HS-27A (cell line): ENCODE measurements at places on chromosomes 5 and 9.
A peak's percentile ranks its signal among the peaks of the same experiment; 100 is the strongest.

GRCh38 chr5:81161012-81161601, 72.0 kb upstream of the CKMT2 start:
- no peak for DNase-seq

GRCh38 chr9:122005597-122005996, 87.5 kb downstream of the TTLL11 start:
- no peak for DNase-seq

GRCh38 chr9:22354699-22355384, 91.8 kb upstream of the DMRTA1 start:
- DNase-seq, result no peak

GRCh38 chr5:60386436-60387050, 313.4 kb downstream of the DEPDC1B start:
- DNase-seq, result no peak

DNA sequence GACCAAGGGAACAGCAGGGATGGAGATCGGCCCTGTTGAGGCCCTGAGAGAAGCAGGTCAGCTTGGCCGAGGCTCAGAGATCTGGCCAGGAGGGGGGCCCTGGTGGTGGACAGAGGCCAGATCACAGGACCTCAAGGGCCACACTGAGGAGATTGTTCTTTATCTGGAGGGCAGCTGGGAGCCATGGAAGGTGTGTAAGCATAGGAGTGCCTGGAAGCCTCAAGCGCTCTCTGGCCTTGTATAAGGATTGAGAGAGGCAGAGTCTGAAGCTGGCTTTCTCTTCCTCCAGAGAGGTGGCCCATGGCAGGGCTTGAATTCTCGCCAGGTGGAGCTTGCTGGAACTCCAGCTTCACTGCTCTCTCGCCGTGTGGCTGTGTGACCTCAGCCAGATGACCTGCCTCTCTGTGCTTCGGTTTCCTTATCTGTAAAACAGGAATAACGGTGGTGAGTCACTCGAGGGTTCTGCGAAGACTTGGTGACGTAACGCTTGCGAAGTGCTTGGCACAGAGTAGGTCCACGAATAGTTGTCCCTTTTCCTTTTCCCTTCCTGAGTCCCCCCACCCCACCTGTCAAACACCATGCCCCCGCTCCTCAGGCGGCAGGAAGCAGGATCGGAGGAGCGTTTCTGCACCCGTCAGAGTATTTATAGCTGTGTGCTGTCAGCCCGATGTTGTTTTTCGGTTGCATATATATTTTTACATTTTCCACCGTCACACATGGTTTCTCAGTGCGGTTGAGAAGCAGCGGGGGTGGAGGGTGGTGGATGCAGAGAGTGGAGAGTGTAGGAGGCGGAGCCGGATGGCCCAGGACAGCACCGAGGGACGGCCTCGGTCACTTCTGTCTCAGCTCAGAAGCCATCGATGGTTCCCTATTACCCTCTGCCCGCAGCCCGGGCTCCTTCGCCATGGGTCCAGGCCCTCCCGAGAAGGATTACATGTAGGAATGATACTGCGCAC, 17.0 kb upstream of the CRB2 start:
- DNase-seq, result no peak

DNA sequence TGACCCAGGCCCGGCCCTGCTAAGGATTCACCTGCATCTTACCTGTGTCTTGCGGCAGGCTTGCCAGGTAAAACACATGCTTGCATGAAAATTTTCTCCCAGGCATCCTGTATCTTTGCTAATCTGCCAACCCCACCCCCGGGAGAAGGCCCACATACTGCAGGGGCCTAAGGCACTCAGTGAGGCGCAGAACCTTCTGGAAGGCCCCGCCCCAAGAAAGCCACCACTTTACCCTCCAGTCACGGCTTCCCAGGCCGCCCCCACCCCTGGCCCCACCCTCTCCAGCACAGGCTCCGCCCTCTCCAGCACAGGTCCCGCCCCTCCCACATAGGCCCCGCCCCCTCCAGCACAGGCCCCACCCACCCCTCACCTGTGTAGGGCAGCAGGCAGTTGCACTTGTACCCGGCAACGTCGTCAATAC, 29.8 kb upstream of the SEC16A start:
- DNase-seq, result no peak

DNA sequence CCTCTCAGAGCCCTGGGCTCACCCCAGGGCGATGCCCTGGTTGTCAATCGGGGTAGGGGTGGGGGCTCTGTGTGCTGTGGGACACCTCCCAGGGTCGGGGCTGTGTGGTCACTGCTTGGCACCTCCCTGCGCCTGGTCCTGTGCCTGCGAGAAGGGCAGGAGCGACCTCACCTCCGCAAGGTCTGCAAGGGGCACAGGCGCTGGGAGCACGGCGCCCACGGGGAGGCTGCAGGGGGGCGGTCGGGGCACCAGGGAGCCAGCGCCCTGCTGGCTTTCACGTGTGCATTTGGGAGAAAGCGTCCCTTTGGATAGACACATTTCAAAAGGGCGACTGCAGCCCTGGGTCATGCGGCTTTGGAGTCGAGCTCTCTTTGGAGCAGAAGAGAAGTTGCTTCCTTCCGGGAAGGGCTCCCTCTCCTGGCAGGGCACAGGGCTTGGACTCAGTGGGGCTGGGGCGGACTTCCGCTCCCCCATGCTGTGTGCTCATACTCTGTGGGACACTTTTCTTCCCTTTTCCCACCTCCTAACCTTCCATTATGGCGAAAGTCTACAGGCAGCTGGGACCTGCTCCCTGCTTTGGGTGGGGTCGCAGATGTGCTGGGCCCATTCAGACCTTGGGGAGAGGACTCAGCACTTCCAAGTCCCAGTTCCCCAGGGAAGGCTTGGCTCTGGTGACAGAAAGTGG, 52.9 kb upstream of the SLC28A3 start:
- DNase-seq, result no peak

DNA sequence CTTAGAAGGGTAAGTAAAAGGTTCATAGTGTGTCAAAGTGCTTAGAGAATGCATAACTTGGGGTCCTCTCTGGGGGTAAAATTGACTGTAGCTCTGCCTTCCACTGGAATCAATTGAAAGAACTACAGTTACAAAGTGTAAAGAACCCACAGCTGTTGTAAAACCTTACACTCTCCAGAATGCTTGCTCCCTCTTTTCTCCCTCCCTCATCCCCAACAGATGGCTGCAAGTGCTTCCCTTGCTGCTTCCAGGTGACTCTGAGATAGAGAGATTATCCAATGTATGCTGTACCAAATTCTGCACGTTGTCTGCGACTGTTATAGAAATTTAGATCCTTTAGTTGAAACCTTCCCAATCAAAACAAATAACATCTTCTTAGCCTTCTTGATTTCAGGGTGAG, 126.0 kb downstream of the STK32A start:
- no peak for DNase-seq

DNA sequence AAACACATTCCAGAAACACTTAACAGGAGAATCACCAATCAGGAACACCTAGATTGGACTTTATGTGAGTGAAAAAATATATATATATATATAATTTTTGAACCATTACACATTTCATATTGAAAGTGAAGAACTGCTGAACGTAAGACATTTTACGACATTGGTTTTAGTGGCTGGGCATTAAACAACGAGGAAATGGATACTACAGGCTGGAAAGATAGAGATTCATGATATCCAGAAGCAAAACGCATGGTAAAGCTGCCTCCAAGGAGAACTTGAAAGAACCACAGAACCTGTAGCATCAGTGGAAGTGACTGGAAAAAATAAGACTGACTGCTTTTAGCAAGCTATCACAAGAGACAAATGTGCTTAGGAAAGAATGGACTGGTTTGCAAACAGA, 13.2 kb upstream of the NDUFS4 start:
- no peak for DNase-seq

DNA sequence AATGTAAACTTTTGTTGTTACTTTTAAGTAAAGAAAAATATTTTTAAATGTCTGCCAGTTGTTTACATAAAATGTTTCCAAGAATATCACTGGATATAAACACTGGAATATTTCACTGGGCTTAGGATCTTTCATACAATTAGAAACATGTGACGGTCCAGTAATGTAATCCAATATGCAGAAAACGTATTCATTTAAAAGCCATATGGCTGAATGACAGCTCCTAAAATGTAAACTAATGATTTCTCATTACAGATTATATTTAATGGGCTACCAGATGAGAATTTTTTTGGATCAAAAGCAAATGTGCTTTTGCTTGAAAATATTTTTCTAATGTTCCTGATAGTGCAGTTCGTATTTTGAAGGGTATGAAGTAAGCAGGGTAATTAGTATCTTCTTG, 124.3 kb downstream of the TTC39B start:
- DNase-seq, result no peak

- DNase-seq, result peak; percentile 75
Measured at GRCh38 chr9:98790842-98791607, 5.3 kb downstream of the ANKS6 start.

- no peak for DNase-seq
Measured at GRCh38 chr9:136835932-136836904, 6.1 kb upstream of the AJM1 start.
